ENCODE measurements at places on chromosomes 7 and 10. TPM values are rescaled to one million over a fixed set of nuclear protein-coding genes. Genes with fewer than 3 reads are reported as not detected.

GATA3 gene
- total RNA-seq = 0.80 TPM

DENND2A gene
- total RNA-seq = not detected

AIFM2 gene
- 20.4 TPM for total RNA-seq

CYP2C9 gene
- total RNA-seq = 0.23 TPM

Data from GM12878 (cell line).